ENCODE measurements at places on chromosomes 6 and 20.

GRCh38 chr6:44949596-44950201 lies 378.4 kb upstream of the RUNX2 start:
- DNase-seq = no peak

DNA sequence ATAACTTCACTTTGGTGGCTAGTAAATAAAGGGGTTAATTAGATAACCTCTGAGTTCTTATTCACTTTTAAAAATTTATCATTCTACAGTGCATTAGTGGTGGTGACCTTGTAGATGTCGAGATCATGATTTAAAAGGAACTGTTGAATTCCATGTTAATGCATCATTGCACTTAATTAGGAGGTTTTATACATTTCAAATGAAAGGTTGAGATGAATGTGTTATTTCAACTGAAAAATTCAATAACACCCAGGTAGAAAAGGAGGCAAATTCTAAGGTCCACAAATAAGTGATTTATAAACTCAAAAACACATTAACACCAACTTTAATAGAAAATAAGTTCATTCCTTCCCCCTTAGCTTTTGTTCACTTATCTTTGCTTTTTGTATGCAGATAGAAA lies 58.3 kb upstream of the TMEM170B start:
- no peak for DNase-seq

DNA sequence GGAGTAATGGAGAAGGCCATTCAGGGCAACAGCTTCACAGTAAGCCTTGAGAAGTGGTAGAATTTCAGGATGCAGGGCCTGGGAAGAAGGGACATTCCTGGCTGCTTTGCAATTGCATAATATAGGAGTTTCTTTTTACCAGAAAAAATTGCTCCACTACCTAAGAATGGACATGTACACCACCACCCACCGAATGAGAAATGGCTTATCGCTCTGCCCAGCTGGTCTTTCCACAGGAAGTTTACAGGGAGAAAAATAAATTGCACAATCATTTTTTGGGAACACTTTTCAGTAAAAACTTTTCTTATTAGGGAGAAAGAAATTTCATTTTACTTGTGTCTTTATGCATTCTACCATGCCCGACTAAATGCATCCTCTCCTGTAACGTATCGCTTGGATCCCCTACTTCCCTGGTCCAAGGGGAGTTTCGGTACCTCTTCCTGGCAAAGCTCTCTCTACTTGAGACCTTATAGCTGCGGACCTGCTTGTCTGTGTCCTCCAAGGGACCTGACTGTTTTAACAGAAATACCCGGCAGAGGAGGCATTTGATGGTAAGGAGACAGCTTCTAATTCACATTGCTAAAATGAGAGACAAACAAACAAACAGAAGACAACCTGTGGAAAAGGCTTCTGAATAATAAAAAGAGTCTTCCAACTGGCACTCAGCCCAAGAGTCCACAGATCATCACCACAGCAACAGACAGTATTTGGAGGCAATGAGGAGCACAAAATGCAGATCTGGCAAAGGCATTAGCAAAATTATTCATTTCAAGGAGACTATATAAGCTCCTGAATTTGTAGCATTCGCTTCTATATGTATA lies 54.2 kb downstream of the MAP3K5 start:
- no peak for DNase-seq

DNA sequence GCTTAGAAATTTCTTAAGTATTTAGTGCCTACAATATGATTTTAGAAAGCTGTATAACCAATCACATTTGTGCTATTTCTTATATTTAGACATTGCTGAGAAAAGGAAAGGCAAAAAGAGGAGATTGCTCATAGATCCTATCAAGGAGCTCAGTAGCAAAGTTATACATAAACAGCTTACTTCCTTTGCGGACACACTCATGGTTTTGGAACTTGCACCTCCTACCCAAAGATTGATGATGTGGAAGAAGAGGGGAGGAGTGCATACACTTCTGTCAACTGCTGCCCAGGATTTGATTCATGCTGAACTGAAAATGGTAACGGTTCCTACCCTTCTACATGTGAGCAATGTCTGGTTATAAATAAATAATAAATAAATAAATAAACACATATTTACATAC lies 16.7 kb downstream of the RAD21L1 start:
- DNase-seq = no peak

GRCh38 chr6:39646751-39647420 lies 78.3 kb downstream of the KIF6 start:
- no peak for DNase-seq
